ENCODE measurements at places on chromosomes 11 and 22.

DNA sequence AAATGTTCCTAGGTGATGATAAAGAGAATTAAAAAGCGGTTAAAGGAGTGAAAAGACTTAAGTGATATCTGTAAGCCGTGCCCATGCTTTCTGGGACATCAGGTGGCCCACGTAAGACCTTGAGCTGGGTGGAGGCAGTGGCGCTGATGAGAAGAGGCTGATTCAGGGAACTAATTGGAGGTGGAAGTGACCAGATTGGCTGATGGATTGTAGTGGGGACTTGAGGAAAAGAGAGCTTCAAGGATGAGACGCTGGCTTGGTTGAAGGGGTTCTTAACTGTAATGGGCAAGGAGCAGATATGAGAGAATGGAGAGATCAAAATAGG, 69.1 kb upstream of the EP300 start:
- DNase-seq: no peak

- no peak for DNase-seq
These were observed 82.7 kb downstream of the CADM1 start for GRCh38 chr11:115421352-115421991.

DNA sequence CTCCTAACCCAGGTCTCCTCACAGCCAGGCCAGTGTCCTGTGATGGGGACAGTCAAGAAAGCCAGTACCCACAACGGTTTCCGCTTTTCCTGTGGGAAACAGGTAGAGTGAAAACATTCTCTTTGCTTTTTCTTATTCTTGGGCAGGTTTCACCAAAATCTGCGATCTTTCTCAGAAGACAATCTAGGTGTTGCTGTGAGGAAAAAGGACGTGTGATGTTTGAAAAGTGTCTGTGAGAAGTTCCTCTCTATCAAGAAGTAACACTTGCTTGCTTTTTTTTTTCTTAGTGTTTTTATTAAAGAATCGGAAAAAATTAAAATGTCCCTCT, 9.2 kb upstream of the IL2RB start:
- DNase-seq: no peak

DNA sequence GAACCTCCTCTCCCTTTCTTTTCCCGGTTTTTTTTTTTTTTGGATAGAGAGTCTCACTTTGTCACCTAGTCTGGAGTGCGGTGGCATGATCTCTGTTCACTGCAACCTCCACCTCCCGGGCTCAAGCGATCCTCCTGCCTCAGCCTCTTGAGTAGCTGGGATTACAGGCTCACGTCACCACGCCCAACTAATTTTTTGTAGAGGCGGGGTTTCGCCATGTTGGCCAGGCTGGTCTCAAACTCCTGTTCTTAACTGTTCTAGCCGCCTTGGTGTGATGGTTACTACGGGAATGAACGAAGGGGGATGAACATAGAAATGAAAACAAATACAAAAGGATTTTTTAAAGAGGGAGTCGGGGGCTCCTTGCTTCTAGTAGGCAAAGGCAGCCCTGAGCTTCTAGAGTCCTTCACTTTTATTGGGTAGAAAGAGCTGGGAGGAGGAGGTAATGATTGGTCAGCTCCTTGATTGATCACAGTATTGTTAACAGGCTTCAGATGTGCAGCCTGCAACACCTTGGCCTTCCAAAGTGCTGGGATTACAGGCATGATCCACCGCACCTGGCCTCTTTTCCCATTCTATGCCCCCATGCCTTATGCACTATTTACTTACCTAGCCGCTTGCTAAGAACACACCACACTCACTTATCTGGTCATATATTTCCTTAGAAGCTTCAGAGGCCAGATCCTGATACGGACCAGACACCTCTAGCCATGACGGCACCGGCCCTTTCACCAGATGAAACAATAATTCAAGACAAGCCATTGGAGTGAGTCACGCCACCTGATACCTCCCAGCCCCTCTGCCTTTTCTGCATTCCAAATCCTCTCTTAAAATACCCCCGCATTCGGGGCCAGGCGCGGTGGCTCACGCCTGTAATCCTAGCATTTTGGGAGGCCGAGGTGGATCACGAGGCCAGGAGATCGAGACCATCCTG, 20.7 kb downstream of the SUSD2 start:
- no peak for DNase-seq

- no peak for DNase-seq
These were observed 30.8 kb upstream of the GLYAT start for GRCh38 chr11:58762284-58763119.

Data from effector CD8-positive, alpha-beta T cell (primary cell).